Activated CD4-positive, alpha-beta T cell treated with anti-CD3 and anti-CD28 coated beads, Interleukin-2, amount 50 U/mL, for 48 hours (primary cell): ENCODE measurements at places on chromosomes 3 and 15.

DNA sequence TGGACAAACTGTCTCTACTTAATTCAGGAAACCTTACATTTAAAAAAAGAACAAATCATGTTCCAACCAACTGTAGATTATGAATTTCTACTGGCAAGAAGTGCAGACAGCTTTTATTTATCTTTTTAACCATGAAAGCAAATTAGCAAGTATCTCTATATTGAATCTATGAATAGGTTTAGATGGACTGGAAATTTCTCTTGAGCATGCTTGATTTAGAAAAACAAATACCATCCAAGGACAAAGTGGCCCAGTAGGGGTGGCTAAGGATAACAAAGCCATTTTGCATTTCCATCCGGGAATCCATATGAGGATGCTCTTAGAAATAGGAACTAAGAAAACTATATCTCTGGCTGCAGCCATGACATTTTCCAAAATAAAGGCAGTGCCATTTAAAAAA lies 150.6 kb downstream of the KCNMB2 start:
- no peak for DNase-seq

DNA sequence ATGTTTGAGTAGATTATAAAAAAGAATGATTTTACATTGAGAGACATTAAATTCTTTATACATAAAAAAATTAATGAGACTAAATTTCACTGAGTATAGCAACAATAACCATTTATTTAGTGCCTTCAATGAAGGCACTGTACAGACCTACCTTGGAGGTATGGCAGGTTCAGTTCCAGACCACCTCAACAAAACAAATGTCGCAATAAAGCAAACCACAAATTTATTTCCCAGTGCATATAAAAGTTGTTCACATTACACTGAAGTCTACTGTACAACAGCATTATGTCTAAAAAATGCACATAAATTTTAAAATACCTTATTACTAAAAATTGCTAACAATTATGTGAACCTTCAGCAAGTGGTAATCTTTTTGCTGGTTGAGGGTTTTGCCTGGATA lies 58.8 kb downstream of the SLC24A1 start:
- no peak for DNase-seq

- DNase-seq, result no peak
These were observed 220.0 kb upstream of the GRM7 start for GRCh38 chr3:6640907-6641306.

- DNase-seq, result no peak
These were observed 344.9 kb downstream of the NLGN1 start for GRCh38 chr3:173742491-173742890.

DNA sequence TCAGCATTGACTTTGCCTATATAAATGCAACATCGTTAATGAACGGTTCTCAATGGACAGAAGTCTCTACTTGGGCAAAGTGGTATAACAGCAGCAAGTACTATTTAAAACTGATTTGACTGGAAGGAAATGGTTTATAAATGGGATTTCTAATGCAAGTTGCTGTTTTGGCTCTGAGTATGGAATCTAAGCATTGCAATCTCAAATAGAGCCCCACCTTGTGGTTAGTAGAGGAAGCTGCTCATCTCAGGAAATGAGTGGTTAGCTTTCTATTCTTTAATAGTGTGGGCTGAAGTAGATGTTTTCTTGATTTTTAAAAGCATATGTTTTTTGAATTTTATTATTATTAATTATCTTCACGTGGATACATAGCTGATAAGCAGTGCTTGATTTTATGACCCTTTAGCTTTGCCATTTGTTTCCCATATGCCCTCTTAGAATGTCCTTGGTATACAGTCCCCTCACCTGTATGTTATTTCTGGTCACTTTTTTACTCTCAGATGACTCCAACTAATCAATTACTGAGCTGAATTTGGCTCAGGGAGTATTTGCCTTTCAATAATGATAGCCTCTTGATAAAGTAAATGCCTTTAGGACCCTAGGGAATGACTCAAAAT lies 67.1 kb downstream of the OXSM start:
- DNase-seq, result no peak

DNA sequence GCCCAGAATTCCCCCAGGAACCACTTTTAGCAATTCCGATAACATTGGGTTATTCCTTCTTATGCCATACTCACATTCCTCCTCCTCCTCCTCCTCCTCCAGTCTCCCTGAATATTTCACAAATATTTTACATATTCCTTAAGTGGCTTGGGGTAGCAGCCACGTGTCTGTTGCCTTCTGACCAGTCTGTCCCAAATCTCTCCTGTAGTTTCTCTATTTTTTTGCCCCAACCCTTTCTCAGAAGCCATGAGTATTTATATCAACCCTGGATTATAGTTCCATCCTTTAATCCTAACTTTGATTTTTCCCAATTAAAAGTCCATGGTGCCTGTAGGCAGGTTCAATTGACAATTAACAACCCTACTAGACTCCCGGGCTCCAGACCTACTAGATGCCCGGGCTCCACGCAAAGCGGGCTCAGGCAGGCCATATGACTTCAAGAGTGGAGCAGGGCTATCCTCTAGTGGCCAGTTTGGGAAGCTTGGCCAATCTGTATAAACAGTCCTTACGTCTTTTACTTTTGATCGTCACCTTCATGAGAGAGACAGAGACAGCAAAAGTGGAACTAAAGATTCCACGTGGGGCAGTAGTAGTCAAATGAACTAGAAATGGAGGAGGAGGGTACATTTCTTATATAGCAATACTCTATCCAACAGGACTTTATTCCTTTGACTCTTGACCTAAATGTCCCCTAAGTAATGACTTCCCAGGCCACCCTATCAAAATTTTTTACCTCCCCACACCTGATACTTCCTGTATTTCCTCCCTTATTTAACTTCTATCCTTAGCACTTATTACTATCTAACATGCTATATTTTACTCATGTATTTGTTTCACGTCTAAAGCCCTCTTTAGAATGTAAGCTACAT lies 69.7 kb downstream of the USF3 start:
- DNase-seq, result no peak

DNA sequence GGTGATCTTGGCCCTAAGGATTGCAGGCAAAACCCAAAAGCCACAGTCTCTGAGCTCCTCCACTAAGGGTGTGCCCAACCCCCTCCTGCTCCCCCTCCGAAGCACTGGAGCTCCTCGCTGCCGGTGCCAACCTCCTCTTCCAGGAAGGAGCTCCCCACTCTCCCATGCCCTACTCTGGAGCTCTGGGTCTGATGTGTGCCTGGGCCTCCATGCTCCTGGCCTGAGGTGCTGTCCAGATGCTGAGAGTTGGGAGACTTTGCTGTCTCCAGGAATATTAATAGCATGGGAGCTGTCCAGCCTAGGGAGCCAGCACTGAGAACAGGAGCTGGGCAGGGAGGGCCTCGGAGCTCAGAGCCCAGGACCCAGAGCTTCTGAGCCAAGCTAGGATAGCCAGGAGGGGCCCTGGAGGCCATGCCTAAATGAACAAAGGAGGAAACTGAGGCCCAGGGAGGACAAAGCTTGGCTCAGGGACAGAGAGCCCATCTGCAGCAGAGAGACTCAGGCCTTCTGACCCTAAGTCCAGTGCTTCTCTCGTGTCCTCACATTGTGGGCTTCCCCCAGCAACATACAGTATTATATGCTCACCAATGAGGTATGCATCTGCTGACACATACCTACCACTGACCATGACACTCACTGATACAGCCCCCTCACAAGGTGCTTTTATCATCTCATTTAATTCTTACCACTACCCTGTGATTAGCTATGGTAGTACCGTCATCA lies 36.9 kb upstream of the HERC1 start:
- no peak for DNase-seq

DNA sequence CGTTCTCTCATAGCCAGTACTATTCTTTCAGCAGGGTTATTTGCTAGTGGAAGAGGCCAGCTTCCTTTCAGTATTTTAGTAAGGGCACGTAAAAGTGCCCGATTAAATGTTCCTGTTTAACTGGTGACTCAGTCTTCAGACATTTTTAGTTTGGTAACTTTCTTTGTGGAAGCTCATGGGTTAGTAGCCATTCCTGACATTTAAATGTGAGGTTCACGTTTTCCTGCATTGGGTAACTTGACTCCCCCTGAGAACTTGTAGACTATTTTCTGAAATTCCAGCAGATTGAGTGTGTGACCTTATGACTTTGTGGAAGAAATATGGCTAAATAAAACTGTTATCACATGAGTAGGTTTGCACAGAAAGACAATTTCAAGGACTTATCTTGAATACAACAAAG lies 16.9 kb downstream of the ABHD2 start:
- DNase-seq, result no peak

DNA sequence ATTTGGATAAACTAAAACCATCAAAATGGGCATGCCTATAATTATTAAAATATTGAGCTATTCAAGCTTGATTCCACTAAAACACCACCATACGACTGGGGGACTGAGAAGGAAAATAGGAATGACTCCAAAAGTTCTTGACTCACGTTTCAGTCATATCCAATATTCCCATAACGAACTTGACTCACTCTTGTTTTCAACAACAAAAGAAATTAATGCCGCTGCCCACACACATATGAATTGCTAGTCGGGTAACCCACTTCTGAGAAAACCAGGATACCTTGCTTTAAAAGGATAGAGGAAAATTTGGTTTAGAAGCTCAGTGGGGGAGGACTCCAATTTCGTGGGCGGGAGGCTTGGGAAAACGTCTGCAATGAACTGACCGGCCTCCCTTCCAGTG lies 5.2 kb downstream of the HTR3C start:
- no peak for DNase-seq

DNA sequence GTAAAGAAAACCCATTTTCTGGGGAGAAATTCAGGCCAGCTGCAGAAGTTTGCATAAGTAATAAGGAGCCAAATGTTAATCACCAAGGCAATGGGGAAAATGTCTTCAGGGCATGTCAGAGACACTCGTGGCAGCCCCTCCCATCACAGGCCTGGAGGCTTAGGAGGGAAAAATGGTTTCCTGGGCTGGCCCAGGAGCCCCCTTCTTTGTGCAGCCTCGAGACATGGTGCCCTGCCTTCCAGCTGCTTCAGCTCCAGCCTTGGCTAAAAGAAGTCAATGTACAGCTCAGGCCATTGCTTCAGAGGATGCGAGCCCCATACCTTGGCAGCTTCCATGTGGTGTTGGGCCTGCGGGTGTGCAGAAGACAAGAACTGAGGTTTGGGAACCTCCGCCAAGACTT lies 20.6 kb upstream of the TRIM59 start:
- no peak for DNase-seq

GRCh38 chr15:51425517-51426040 lies 84.1 kb downstream of the GLDN start:
- DNase-seq, result no peak

DNA sequence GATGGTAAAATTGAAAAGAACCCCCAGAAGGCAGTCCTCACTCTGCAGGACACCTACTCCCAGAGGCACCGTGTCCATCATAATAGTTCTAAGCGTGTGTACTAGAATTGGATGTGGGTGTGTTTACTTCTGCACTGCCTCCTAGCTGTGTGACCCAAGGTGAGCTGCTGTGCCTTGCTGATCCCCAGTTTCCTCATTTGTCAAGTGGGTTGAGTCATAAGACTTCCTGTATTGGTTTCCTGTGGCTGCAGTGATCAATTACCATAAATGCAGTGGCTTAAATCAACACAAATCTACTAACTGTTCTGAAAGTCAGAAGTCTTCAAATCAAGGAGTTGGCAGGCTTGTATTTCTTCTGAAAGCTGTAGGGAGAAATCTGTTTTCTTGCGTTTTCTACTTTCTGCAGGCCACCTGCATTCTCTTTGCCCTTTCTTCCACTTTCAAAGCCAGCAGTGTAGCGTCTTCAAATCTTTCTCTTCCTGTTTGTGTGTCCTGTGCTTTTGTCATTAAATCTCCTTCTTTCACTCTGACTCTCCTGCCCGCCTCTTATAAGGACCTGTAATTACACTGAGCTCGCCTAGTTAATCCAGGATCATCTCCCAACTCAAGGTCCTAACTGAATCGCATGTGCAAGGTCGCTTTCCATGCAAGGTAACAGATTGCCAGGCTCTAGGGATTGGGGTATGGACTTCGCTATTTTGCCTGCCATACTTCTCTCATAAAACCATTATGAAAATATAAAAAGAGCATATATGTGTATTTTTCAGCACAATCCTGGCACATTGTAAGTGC lies 59.0 kb downstream of the RORA start:
- peak; percentile 20 for DNase-seq

DNA sequence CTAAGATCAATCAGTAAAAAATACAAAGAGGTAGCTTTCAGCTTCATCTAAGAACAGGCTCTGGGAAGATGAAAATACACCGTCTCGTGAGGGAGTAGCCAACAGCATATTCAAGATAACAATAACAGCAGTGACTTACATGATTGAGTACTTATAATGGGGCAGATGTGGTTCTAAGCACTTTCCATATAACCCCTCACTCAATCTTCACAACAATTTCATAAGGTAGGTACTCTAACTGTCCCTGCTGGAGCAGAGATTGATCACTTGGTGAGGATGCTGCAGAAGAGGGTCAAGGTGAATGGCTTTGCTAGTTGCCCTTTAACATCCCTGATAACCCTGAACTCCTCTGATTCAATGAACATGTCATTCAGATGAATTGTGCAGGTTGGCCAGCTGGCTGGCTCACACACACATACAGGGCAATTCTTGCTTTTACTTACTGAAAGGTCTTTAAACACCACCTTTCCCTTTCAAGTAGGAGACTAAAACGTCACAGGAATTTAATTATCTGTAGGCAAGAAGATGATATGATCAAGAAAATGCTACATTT lies 984.2 kb upstream of the CFAP20DC start:
- no peak for DNase-seq

DNA sequence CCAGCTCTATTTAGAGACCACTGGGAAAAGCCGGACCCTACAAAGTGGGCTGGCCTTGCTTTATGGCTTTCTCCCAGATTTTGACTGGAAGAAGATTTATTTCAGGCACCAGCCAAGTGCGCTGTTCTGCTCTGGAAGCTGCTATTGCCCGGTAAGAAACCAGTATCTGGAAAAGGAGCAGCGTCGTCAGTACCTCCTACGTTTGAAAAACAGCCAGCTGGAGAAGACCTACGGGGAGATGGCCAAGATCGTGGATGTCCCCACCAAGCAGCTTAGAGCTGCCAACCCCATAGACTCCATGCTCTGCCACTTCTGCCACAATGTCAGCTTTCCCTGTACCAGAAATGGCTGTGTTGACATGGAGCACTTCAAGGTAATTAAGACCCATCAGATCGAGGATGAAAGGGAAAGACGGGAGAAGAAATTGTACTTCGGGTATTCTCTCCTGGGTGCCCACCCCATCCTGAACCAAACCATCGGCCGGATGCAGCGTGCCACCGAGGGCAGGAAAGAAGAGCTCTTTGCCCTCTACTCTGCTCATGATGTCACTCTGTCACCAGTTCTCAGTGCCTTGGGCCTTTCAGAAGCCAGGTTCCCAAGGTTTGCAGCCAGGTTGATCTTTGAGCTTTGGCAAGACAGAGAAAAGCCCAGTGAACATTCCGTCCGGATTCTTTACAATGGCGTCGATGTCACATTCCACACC lies 60.9 kb downstream of the PXYLP1 start:
- DNase-seq, result no peak

GRCh38 chr3:46186471-46187340 lies 21.4 kb downstream of the CCR1 start:
- no peak for DNase-seq

GRCh38 chr3:15345608-15346137 lies 13.3 kb upstream of the SH3BP5 start:
- DNase-seq, result no peak

DNA sequence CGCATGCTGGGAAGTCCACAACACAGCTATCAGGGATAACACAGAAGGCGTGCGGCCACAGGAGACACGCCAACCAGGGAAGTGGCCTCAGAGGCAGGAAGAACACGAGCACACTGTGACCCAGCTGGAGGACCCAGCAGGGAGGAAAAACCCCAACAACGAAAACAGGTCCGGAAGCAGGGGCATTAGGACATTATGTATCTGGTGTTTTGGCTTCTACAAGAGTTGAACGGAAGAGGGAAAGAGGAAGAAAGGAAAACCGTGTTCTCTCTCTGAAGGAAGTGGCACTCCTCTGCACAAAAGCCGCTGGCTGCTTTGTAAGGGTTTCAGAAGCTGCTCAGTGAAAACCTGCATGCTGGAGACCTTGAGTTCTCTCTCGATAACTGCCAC lies 61.8 kb downstream of the HACD2 start:
- DNase-seq, result no peak
